Breast epithelium (tissue), 4 donors: ENCODE measurements at places on chromosomes 4 and X. TPM values are rescaled to one million over a fixed set of nuclear protein-coding genes. Genes with fewer than 3 reads are reported as not detected.

The SLC34A2 gene
- 7.0 TPM for total RNA-seq

The GATA1 gene
- total RNA-seq: not detected

The SPANXN4 gene
- not detected for total RNA-seq

The KLKB1 gene
- 0.33 TPM for total RNA-seq

The SLC2A9 gene
- 9.5 TPM for total RNA-seq

The MAP7D2 gene
- total RNA-seq: 0.48 TPM

The TMEM144 gene
- 50.1 TPM for total RNA-seq

The HSFX2 gene
- total RNA-seq: 0.98 TPM

The PAGE2 gene
- not detected for total RNA-seq

The HPGD gene
- 137 TPM for total RNA-seq

The MMRN1 gene
- total RNA-seq: 31.9 TPM

The CSAG2 gene
- total RNA-seq: not detected

The ESX1 gene
- not detected for total RNA-seq

The GJB1 gene
- total RNA-seq: 1.8 TPM

The FRMD7 gene
- total RNA-seq: not detected

The PASD1 gene
- not detected for total RNA-seq

The CXCL11 gene
- not detected for total RNA-seq

The ATP8A1 gene
- 17.0 TPM for total RNA-seq

The GPR119 gene
- total RNA-seq: not detected

The TEX13A gene
- total RNA-seq: not detected

The SSX2 gene
- not detected for total RNA-seq

The GAGE12J gene
- not detected for total RNA-seq

The TSPAN7 gene
- 25.9 TPM for total RNA-seq

The GAGE13 gene
- total RNA-seq: not detected

The SFRP2 gene
- 54.1 TPM for total RNA-seq

The RPS6KA6 gene
- 0.96 TPM for total RNA-seq

The FAM241A gene
- total RNA-seq: 11.5 TPM

The BANK1 gene
- 13.3 TPM for total RNA-seq

The BEX5 gene
- 5.3 TPM for total RNA-seq

The TMPRSS11F gene
- not detected for total RNA-seq

The TBC1D14 gene
- 48.5 TPM for total RNA-seq

The TMSB15A gene
- 1.4 TPM for total RNA-seq

The TMEM192 gene
- total RNA-seq: 20.5 TPM

The PCDH7 gene
- 30.9 TPM for total RNA-seq

The TACR3 gene
- total RNA-seq: not detected

The SULT1B1 gene
- total RNA-seq: 1.4 TPM

The TAPT1 gene
- total RNA-seq: 52.5 TPM

The CT45A5 gene
- not detected for total RNA-seq

The FOXP3 gene
- total RNA-seq: not detected
